ENCODE measurements at places on chromosomes 16 and 17.
A peak's percentile ranks its signal among the peaks of the same experiment; 100 is the strongest.

DNA sequence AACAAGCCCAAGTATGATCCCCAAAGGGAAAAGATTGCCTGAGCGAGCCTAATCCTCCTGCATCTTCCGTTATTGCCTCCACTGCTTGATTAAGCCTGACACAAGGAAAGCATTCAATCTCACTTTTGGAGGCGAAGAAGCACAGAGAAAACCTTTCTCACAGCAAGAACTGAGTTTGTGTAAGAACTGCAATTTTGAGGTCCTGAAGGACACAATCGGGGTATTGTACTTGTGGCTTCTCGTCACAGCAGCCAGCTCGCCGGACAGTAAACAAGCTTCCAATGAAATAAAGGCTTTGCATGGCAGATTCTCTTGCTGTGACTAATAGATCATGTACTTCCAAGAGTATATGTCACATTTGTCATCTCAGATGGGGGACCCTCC, 18.7 kb upstream of the FOXF1 start:
- no peak for DNase-seq

- DNase-seq, result no peak
These were observed 81.8 kb upstream of the TOB1 start for GRCh38 chr17:50947782-50948543.

GRCh38 chr17:34653511-34653910, 74.1 kb downstream of the TMEM132E start:
- DNase-seq, result no peak

DNA sequence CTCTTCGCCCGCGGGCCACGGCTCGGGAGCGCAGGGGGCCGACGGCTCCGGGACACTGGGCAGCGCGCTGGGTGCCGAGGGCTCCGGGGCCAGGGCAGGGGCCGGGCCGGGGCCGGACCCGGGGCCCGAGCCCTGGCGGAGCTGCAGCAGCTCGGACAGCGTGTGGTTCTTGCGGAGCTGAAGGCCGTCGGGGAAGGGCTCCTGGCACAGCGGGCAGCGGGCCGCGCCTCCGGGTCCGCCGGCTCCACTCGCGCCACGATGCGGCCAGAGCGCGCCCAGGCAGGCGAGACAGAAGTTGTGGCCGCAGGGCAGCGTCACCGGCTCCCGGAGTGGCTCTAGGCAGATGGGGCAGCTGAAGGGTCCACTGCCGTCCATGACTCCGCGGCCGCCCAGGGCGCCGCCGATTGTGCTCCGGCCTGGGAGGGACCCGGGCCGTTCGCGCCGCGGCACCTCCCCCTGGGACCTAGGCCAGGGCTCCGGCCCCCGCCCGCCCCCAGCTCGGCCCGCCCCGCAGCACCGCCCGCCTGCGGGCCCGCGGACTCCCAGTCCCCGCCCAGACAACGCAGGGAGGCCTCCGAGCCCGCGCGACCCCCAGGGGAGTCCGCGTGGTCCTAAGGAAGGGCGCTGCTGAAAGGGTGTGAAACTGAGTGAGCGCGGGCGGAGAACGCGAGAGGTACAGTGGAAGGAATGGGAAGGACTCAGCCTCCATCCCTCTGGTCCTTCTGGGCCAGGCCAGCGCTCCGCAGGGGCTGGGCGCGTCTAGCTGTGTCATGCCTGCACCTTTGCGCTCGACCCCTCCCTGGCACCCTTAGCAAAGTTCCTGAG, at the start of gene TRIM47:
Gene TRIM47 (minus strand): TSS at position 408 of the 825 bp plus-strand sequence. CDS start 33 bp downstream, at position 375.
- peak; percentile 45 for DNase-seq

DNA sequence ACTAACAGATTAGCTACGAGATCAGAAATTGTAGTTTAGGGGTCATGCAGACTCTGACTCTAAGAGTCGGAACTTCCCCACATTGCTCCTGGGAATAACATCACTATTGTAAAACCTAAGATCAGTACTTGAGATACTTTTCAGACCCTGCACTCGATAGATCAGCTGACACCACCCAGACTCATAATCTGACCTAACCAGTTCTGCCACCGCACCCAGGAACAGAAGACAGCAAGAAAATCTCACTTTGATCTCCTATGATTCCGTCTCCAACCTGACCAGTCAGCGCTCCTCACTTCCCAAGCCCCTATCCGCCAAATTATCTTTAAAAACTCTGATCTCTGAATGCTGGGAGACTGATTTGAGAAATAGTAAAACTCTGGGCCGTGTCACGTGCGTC, 27.2 kb upstream of the ASGR2 start:
- DNase-seq, result no peak

DNA sequence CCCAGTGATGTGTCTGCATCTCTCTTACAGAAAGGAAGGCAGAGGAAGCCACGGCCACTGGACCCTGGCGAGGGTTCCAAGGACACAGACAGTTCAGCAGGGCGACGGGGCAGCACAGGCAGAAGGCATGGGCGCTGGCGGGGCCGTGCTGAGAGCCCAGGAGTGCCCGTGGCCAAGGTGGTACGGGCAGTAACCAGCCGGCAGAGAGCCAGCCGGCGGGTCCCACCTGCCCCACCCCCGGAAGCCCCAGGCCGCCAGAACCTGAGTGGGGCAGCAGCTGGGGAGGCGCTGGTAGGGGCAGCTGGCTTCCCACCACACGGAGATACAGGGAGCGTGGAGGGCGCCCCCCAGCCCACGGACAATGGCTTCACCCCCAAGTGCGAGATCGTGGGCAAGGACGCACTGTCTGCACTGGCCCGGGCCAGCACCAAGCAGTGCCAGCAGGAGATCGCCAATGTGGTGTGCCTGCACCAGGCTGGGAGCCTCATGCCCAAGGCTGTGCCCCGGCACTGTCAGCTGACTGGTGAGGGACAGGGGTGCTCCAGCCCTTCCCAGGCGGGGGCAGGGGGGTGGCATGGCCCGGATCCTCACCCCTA, 7.8 kb downstream of the XYLT2 start:
- DNase-seq, result no peak

DNA sequence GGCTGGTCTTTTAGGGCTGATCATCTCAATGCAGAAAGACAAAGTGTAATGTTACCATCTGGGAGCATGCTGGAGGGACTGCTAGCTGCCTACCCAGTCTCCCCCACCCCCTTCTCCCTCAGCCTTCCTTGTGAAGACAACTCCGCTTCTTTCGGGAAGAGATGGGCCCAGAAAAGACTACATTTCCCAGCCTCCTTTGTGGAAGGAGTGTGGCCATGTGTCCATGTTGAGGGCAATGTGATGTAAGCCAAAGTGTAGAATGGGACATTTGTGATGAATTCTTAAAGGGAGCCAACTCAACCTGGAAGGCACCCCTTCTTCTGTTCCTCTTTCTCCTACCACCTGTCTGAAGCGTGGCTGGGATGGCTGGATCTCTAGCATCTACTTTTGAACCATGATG, 16.3 kb downstream of the ABCC12 start:
- no peak for DNase-seq

DNA sequence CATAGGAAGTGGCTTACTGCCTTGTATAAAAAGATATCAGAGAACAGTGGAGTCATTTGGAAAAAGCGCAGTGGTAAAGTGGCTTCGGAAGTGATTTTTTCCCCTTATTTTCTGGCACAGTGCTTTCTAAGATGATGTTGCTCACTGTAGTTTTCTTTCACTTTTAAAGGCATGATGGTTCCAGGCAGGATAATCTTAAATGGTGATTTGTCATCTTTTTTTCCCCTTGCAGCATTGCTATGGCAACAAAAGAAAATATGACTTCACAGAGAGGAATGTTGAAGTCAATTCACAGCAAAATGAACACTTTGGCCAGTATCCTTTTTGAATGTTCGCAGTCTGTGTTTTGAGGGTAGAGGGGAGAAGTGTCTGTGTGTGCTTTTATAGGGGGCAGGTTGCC, 42.5 kb downstream of the GOSR1 start:
- peak; percentile 92 for DNase-seq

DNA sequence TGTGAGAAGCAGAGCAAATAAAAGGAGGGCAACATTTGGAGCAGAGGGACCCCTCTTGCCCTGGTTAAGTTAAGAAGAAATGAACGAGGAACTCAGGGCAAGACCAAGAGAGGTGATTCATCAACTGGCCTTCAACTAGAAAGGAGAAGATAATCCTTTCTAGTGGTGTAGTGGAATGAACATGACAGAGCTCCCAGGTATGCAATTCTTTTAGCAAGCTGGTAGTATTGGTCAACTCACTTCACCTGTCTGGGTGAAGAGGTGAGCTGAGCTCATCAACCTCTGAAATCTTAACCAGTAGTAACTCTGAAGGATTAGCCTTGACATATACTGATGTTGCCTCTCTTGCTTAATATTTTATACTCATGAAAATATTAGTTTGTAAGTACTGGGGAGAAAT, 1024.7 kb upstream of the GOT2 start:
- no peak for DNase-seq

DNA sequence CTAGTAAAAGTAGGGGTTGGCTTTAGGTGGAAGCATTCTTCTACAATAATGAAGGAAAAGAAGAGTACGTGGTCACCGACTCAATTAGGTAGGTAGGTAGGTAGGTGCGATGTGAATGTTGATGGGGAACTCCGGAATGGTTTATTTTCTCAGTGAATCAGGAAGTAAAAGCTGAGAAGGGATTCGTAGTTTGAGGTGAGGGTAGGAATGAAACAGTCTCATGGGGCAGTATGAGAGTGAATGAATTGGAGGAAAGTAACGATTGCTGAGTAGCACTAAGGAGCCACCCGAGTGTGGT, 13.9 kb downstream of the PER1 start:
- DNase-seq, result no peak

DNA sequence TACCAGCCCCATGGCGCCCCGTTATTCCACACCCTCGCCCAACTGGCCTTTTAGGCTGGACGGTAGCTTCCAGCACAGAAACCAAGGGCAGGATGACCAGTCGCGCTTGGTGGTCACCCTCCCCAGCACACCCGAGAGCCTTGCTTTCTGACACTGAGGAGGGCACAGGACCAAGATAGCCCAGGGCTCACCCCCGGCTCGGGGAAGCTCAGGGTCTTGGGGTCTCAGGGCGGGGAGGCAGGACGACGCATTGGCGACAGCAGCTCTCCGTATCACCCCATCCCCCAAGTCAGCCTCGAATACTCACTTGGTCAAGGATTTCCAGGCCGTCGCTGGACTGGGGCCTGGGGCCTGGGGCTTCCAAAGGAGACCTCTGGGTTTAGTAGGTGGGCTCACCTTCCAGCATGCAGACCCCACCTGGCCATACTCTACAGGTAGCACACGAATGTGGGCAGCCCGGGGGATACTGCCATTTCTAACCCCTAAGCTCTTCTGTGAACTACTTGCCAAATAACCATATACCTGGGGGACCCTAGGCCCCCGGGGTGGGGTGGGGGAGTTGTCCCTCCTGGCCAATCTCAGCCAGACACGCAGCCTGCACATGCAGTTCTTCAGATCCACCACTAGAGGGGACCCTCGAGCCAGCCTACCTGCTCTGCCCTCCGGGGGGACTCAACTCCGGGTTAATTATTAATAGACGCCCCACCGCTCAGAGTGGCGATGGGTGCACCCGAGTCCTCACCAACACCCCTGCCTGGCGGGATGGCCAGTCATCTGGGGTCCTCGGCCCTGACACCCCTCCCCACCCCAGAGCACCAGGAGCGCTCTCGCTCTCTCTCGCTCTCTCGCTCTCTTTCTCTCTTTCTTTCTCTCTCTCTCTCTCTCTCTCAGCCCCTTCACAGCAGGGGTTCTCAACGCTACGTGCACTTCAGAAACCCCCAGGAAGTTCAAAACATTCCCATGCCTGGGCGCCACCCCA, 30.0 kb downstream of the TBC1D16 start:
- DNase-seq, result no peak

- no peak for DNase-seq
These were observed 41.2 kb downstream of the ARHGAP17 start for GRCh38 chr16:24973809-24974461.

DNA sequence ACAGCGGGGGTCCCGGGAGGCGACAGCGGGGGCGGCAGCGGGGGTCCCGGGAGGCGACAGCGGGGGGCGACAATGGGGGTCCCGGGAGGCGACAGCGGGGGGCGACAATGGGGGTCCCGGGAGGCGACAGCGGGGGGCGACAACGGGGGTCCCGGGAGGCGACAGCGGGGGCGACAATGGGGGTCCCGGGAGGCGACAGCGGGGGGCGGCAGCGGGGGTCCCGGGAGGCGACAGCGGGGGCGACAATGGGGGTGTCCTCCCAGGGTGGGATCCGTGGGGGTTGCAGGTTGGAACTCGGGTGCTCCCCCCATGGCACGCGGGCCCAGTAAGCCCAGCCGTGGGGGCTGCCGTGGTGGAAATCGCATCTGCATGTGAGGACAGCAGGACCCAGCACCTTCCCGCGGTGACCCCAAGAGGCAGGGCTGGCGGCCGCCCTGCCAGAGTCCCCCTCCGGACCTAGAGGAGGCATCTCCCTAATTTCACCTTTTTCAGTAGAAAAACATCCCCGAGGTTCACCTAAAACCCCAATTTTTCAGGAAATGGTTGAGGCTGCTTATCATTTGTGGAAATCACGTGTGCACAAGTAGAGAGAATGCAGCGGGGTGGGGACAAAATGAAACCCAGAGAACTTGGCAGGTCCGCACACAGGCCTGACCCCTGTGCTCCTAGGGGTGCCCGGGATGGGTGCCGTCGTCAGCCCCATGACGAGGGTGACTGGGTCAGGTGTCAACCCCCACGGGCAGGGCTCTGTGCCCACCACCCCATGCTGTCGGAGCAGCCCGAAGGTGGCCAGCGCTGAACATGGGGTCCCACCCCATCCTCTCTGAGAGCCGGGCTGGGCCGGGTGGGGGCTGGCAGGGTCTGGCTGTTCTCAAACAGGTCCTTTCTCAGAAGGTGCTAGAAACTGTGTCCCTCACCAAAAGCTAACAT, 10.5 kb upstream of the METRNL start:
- DNase-seq, result no peak

DNA sequence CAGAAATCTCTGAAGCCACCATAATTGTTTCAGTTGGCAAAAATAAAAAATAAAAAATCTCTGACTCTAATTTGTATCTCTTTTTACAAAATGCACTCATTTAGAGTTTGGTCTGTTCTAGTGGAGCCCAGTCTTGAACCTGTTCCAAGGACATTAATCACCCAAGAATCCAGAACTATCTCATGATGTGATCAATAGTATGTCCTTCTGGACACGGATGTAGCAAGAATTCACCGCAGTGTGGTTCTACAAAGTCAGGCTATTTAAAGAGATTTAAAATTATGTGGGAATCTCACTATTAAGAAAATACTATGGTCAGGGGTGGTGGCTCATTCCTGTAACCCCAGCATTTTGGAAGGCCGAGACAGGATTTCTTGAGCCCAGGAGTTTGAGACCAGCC, 21.8 kb upstream of the ANKFN1 start:
- DNase-seq, result no peak

- DNase-seq, result no peak
These were observed 146.2 kb downstream of the ENGASE start for GRCh38 chr17:79220713-79221291.

GRCh38 chr17:65633146-65633881, 71.9 kb upstream of the AXIN2 start:
- no peak for DNase-seq
